CD4-positive, alpha-beta T cell treated with Interleukin-4 for 1 hour (primary cell): ENCODE measurements at places on chromosomes 12 and 14.

DNA sequence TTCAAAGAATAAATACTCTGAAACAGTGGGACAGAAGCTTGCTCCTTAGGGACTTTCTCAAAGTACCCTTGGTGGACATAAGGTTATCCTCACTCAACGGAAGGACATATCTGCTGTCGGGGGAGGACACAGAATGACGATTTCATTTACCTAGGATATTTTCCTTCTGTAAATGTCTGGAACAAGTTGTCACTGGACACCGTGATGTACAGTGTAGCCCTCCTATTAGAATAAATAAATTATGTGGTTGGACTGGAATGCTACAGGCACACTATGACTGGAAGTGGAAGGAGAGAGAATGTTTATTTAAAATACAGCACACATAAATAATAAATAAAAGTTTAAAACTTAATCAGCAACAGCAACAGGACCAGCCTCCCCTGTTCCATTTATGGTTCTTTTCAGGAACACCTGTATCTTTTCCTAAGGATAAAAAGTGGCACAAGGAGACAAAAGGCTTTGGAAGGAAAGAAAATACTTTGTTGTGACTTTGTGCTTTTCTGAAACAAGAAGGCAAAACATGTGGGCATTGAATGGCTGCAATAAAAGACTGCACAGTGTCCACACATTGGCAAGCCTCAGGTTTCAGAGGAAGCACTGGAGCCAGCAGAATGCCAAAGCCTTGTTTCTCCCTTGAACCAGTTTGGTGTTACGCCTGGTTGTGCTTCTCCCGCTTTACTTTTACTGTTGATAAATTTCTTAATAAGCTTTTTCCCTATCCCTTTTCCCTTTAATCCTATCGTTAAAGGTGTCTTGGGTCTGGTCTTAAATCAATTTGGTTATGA lies 36.8 kb downstream of the FGD4 start:
- DNase-seq: no peak

GRCh38 chr12:113805673-113806072 lies 160.5 kb downstream of the RBM19 start:
- DNase-seq: no peak

DNA sequence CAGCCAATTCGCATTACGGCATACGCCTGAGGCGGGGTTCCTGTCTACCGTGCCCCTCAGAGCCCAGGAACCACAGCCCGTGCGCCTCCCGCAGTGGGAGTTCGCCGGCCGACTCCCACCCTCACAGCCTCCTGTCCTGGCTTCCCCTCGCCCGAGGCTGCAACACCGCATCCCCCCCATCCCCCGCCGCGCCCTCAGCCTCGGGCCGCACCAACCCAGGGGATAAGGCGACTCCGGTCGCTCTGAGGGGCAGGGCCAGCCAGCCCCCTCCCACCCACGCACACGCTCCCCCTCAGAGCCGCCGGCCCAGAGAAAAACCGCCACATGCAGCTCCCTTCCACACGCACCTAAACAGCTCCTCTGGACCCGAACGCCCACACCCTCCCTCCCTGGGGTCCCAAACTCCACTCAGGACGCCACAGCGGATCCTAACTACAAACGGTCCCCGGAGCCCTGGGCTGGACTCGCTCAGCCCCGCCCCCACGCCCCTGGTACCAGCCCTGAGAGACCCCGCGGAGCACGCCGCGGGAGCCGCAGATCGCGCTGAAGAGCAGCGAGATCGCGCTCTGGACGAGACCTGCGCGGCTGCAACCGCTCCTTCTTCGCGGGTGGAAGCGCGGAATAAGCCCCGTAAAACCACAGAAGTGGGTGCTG lies at the start of gene C14orf39:
Gene C14orf39, minus strand, starts transcription at position 466 of the 654 bp plus-strand sequence. CDS start 985 bp downstream, outside the sequence.
- no peak for DNase-seq

DNA sequence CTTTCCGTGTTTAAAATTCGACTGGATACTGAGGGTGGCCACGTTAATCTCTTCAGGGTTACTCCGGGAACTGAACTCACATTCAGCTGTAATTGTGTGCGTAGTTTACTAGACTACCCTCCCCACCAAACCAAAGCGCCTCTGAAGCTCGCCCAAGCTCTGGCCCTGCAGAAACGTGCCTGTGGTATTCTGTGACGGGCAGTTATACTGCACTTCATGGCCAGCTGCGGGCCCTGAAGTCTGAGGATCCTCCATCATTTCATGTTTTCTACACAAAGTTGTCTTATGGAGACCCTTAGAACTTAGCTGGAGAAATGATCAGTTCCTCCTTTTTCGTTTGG lies 688 bp downstream of the ZNF26 start:
- no peak for DNase-seq

- no peak for DNase-seq
These were observed 28.8 kb upstream of the MANSC4 start for GRCh38 chr12:27808841-27809240.

- DNase-seq: no peak
These were observed 403.1 kb downstream of the TMEM121 start for GRCh38 chr14:105929327-105930081.

- DNase-seq: no peak
These were observed 821.8 kb downstream of the GALC start for GRCh38 chr14:87171141-87171540.
